ENCODE measurements at places on chromosomes 16 and 17. TPM values are rescaled to one million over a fixed set of nuclear protein-coding genes. Genes with fewer than 3 reads are reported as not detected.

CYBC1 gene
- 84.6 TPM for total RNA-seq

DNA sequence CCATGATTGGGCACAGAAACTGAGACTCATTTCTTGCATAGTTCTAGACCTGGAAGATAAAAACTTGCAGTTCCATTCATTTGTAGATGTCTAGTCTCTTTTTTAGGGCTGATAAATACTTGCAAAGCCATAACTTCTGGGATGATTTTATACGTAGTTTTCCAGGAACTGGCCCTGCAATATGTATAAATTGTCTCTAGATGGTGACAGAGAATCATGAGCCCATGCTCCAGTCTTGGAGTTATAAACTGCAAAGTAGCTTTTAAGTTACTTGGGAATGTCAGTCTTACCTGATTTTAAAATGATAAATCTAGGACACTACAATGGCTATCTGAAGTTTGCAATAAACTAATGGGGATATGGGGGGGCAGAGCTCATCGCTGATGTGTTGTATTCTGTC, 3.0 kb upstream of the ADAMTS18 start:
- no peak for DNase-seq

- DNase-seq: no peak
These were observed 46.1 kb downstream of the NXN start for GRCh38 chr17:933312-934073.

- DNase-seq: no peak
These were observed 37.5 kb downstream of the DHRS7B start for GRCh38 chr17:21164216-21164615.

ANKFN1 gene
- total RNA-seq: 0.68 TPM

GRCh38 chr16:11629071-11630030, 38.9 kb upstream of the SNN start:
- DNase-seq: no peak

HBZ gene
- total RNA-seq: not detected

TMEM92 gene
- total RNA-seq: 0.28 TPM

DNA sequence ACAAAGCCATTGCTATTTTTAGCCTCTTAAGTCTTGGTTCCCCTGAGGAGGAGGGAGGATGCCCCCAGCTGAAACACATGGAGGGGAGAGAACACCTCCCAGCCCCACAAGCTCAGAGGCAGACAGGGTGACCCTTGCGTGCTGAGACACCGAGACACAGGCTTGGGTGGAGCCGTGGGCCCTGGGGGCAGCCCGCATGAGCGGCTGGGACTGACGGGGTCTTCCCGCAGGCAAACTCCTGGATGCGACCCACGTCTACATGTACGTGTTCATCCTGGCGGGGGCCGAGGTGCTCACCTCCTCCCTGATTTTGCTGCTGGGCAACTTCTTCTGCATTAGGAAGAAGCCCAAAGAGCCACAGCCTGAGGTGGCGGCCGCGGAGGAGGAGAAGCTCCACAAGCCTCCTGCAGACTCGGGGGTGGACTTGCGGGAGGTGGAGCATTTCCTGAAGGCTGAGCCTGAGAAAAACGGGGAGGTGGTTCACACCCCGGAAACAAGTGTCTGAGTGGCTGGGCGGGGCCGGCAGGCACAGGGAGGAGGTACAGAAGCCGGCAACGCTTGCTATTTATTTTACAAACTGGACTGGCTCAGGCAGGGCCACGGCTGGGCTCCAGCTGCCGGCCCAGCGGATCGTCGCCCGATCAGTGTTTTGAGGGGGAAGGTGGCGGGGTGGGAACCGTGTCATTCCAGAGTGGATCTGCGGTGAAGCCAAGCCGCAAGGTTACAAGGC, 9.8 kb downstream of the SLC16A3 start:
- no peak for DNase-seq

- no peak for DNase-seq
These were observed 2.7 kb downstream of the WDR90 start for GRCh38 chr16:651844-652243.

GRCh38 chr17:50421308-50422051, 4.5 kb upstream of the ACSF2 start:
- no peak for DNase-seq

GRCh38 chr16:53055541-53056391, 975 bp downstream of the CHD9 start:
- no peak for DNase-seq

GRCh38 chr16:48565752-48566151, 44.2 kb downstream of the N4BP1 start:
- no peak for DNase-seq

DNA sequence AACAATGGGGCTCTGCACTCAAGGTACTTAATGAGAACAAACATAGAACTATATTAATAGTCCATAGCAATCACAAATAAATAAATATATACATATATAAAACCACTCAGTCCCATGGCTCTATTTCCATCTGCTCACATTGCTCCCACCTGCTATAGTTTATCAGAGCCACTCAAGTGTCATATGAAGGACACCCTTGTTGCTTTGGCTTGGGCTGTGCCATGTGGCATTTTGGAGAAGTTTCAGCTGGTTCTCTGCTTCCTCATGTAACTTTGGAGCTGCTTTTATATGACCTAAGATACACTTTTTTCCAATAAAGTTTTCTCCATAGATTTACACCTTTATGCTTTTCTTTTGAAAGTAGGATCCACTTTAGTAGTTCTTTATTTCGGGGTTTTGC, 126.4 kb downstream of the KCNJ2 start:
- no peak for DNase-seq
